ENCODE measurements at places on chromosomes 5 and 9.

GRCh38 chr5:105554568-105555169 is 1992.1 kb upstream of the NUDT12 start:
- no peak for DNase-seq

GRCh38 chr9:24035816-24036215 is 209.8 kb upstream of the ELAVL2 start:
- DNase-seq: no peak

DNA sequence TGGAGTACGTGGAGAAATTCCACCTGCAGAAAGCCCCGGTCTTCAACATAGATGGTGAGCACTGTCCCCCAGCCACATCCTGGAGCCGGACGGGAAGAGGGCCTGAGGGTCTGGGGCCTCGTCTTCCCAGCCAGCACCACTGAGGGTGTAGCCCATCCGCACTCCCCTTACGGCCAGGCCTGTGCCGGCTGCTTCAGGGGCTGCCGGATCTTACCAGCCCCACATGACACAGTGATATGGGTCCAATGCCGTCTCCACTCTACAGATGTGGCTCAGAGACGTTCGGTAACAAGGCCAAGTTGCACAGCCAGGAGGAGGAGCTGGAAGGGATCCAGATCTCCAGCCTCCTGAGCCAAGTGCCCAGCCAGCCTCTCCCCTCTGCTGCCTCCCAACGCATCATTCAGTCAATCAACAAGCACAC is 21.3 kb downstream of the GLT6D1 start:
- DNase-seq: no peak

DNA sequence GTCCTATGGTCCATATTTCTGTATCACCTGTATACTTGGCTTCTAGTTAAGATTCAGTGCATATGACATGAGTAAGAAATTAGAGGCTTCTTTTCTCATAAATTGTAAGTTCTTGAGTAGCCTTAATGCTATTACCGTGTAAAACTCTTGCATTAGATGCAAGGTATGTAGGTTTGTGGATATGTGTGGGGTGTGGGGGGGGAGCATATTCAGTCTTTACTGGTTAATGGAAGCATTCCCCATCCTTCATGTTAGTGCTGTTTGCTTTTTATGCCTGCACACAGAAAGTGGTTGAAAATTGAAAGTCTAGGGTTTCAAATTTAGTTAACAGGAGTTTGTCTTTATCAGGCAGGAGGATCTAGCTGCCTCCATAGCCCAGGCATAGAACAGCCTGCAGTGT is 16.1 kb downstream of the RAI14 start:
- no peak for DNase-seq

DNA sequence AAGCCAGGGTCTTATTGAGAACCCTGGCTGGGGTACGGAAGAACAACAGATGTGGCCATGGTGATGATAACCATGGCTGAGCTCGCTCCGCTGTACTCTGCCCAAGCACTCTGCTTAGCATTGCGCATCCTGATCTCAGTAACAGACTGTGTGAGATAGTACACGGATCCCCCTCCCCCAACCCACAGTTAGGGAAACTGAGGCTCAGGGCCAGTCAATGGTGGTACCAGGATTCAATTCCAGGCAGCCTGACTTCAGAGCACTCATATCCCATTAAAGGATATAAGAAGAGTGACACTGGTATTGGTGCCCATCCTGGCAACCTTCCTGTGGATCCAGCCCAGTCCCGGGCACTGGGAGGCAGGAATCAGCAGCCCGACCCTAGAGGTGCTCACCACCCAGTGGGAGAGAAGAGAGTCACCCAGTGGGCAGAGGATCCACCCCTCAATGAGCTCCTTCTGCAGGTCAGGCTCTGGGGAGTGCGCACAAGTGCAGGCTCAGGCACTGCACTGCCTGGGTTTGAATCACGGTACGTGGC is 26.5 kb upstream of the KIF12 start:
- no peak for DNase-seq
